ENCODE measurements at places on chromosomes 7 and 10. TPM values are rescaled to one million over a fixed set of nuclear protein-coding genes. Genes with fewer than 3 reads are reported as not detected.
A peak's percentile ranks its signal among the peaks of the same experiment; 100 is the strongest.

GRCh38 chr10:69224862-69225657 is 4.9 kb downstream of the HKDC1 start:
- H3K36me3 ChIP-seq = no peaks in the 10 kb centered on the region
- H3K27ac ChIP-seq = no peak overlapping the region
- no peaks in the 10 kb centered on the region for H3K27me3 ChIP-seq
- H3K4me1 ChIP-seq = peaks cover 27% of the 10 kb centered on the region
- DNase-seq = no peak
- no peak overlapping the region for H3K4me3 ChIP-seq

The EIF5AL1 gene
- total RNA-seq = 0.24 TPM

DNA sequence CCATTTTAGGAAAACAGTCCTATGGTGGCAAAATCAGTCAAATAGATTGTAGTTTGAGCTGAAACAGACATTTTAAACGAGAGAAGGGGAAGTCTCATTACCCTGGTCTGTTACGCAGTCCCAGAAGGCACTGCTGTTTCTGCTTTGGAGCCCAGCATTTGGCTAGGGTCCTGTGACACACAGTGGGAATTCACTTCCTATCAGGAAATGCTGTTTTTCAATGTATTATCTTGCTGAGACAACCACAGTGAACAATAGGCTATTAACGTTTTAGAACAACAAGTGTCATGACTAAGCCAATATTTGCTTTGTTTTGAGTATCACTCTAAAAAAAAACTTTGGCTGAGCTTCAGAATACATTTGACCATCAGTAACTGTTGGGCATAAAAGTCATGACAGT is 74.1 kb downstream of the ADD3 start:
- H3K27ac ChIP-seq = peak overlapping the region; percentile 42
- DNase-seq = peak; percentile 10
- H3K27me3 ChIP-seq = no peaks in the 10 kb centered on the region
- peaks cover 67% of the 10 kb centered on the region for H3K4me1 ChIP-seq

GRCh38 chr7:70032649-70033048 is 434.4 kb downstream of the AUTS2 start:
- H3K27ac ChIP-seq = no peak overlapping the region
- no peaks in the 10 kb centered on the region for H3K4me1 ChIP-seq
- DNase-seq = no peak

GRCh38 chr10:112758961-112759360 is 191.1 kb upstream of the TCF7L2 start:
- H3K27me3 ChIP-seq = no peaks in the 10 kb centered on the region
- H3K4me1 ChIP-seq = no peaks in the 10 kb centered on the region

The SPDYE11 gene
- not detected for total RNA-seq

- H3K4me1 ChIP-seq = no peaks in the 10 kb centered on the region
- H3K27me3 ChIP-seq = peaks cover 1% of the 10 kb centered on the region
- no peak for DNase-seq
- no peaks in the 10 kb centered on the region for H3K36me3 ChIP-seq
- no peak overlapping the region for H3K4me3 ChIP-seq
- no peak overlapping the region for H3K27ac ChIP-seq
These were observed 68.1 kb upstream of the LEP start for GRCh38 chr7:128172963-128173362.

DNA sequence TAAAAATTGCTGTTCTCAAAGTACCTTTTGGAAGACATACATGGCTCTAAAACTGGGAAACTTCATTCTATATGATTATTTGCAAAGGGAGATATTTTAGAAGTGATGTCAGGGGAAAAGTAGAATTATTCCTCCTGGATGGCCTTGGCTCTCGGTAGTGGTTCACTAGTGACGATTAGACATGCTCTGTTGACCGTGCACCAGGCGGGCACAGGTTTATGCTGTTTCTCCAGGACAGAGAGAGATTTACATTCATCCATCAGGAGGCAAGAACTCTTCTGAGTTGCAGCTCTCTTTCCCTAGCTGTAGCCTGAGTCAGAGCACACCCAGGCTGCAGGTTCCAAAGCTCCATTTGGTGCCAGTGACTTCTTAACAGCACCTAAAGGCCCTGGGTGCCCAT is 184.9 kb upstream of the WDR11 start:
- H3K27ac ChIP-seq = no peak overlapping the region
- no peaks in the 10 kb centered on the region for H3K36me3 ChIP-seq
- no peak overlapping the region for H3K4me3 ChIP-seq
- no peak for DNase-seq

DNA sequence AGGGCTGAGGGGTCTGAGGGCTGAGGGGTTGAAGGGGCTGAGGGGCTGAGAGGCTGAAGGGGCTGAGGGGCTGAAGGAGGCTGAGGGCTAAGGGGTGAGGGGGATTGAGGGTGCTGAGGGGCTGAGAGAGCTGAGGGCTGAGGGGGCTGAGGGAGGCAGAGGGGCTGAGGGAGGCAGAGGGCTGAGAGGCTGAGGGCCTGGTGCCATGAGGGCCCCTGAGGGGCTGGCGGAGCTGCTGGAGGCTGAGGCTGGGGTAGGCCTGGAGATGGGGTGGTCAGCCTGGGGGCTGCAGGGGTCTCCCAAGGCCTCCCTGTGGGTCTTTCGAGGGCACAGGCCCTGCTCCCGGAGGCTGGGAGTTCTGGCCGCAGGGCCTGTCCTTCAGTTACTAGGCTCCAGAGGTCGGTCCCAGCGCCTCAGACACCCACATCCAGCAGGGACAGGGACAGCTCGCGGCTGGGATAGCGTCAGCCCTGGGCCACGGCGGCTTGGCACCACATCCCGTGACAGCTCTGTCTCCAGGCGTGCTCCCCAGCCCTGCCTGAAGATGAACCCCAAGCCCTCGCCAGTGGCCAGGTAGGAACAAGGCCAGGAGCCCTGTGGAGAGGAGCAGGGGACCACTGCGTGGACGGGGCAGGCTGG is 16.9 kb downstream of the MYO1G start:
- no peak overlapping the region for H3K4me3 ChIP-seq
- H3K27me3 ChIP-seq = no peaks in the 10 kb centered on the region
- peaks cover 18% of the 10 kb centered on the region for H3K4me1 ChIP-seq
- H3K36me3 ChIP-seq = no peaks in the 10 kb centered on the region
- no peak overlapping the region for H3K27ac ChIP-seq
- DNase-seq = no peak

- no peaks in the 10 kb centered on the region for H3K36me3 ChIP-seq
- no peak for DNase-seq
- H3K4me1 ChIP-seq = peaks cover 5% of the 10 kb centered on the region
- H3K4me3 ChIP-seq = no peak overlapping the region
These were observed 759 bp upstream of the ELAPOR2 start for GRCh38 chr7:87060288-87060537.

- H3K4me3 ChIP-seq = no peak overlapping the region
- no peaks in the 10 kb centered on the region for H3K36me3 ChIP-seq
- no peak for DNase-seq
- H3K27ac ChIP-seq = no peak overlapping the region
- peaks cover 11% of the 10 kb centered on the region for H3K4me1 ChIP-seq
These were observed 56.7 kb upstream of the JCAD start for GRCh38 chr10:30116041-30116491.

The CYP51A1 gene
- total RNA-seq = 48.9 TPM

DNA sequence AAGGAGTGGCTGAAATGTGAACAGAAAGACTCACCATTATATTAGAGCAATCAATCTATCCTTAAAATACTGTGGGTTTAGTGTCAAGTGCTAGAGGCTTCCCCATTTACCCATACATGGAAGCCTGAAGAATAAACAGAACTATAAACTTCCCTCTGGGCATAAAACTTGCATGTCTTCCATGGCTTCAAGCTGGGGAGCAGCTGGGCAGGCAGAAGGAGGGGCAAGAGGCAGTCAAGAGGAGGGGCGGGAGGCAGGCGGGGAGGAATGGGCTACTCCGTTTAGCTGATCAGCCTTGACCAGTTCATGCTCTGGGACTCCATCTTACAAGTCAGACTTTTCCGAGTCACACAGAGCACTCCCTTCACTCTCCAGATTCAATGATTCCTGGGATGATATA is 3.5 kb upstream of the PRSS1 start:
- H3K4me1 ChIP-seq = peaks cover 33% of the 10 kb centered on the region
- DNase-seq = no peak
- no peak overlapping the region for H3K4me3 ChIP-seq
- no peaks in the 10 kb centered on the region for H3K36me3 ChIP-seq

The HOXA7 gene
- total RNA-seq = 0.34 TPM

DNA sequence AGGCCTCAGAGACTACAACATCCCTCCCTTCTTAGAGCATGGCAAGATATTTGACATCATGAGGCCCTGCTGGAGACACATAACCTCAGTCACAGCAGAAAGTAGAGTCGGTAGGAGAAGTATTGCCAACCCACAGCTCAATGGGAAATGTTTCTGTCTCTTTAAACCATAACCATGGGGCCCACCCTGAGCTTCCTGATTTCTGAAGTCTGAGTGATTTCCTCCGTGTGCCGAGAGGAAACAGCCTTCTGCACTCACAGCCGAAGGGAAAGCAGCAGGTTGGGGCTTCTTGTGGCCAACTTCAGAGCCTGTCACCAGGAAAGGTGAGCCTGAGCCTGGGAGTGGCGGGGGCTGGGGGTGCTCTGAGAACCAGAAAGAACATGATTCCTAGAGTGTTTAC is at the start of gene GIMAP1:
GIMAP1 (plus strand) TSS at position 246 of the 400 bp plus-strand sequence. CDS start 2,435 bp downstream, outside the sequence.
- H3K27me3 ChIP-seq = no peaks in the 10 kb centered on the region
- peaks cover 7% of the 10 kb centered on the region for H3K4me1 ChIP-seq
- peak within 1 kb of the TSS; percentile 52 for H3K27ac ChIP-seq
- DNase-seq = peak; percentile 38
- H3K4me3 ChIP-seq = no peak within 1 kb of the TSS

The GBX1 gene
- not detected for total RNA-seq

DNA sequence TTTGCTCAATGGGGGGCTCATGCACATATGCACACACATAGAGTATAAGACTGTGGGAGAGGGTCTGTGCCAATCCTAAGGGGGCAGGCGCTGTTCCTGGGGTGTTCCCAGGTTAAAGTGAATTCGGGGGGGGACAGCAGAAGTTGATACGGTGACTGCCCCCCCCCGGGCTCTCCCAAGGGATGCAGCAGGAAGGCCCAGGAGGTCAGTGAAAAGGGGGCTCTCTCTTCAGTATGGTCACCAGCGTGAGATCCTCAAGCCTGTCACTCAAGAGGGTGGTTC is 32.4 kb downstream of the SPDYE6 start:
- H3K27me3 ChIP-seq = no peaks in the 10 kb centered on the region
- DNase-seq = no peak
- H3K4me1 ChIP-seq = peaks cover 11% of the 10 kb centered on the region
- no peaks in the 10 kb centered on the region for H3K36me3 ChIP-seq
- H3K4me3 ChIP-seq = no peak overlapping the region
- H3K27ac ChIP-seq = no peak overlapping the region

The TBXAS1 gene
- total RNA-seq = 7.3 TPM

GRCh38 chr10:12938271-12938670 is 63.2 kb downstream of the CCDC3 start:
- DNase-seq = no peak
- no peak overlapping the region for H3K27ac ChIP-seq
- H3K36me3 ChIP-seq = no peaks in the 10 kb centered on the region

DNA sequence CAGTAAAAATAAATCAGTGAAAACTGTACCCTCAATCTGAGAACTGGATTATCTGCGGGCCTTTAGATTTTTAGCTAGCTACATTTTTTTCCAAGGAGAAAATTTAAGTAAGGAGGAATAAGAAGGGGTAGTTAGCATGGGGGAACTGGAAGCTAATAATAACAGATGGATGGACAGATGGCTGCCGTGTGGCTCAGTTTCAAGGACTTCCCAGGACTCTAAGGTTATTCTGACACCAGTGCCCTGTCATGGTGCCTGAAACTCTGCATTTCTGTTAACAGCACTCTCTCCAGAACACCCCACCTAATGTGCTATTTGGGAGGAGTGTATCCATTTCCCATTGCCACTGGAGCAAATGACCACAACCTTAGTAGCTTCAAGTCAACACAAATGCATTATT is 75.7 kb upstream of the PDE1C start:
- H3K27me3 ChIP-seq = no peaks in the 10 kb centered on the region
- no peaks in the 10 kb centered on the region for H3K36me3 ChIP-seq
- no peak for DNase-seq
- no peaks in the 10 kb centered on the region for H3K4me1 ChIP-seq
- no peak overlapping the region for H3K4me3 ChIP-seq

- H3K27me3 ChIP-seq = no peaks in the 10 kb centered on the region
- H3K27ac ChIP-seq = no peak overlapping the region
- DNase-seq = no peak
- H3K36me3 ChIP-seq = peaks cover 11% of the 10 kb centered on the region
- no peak overlapping the region for H3K4me3 ChIP-seq
These were observed 30.3 kb upstream of the NDST2 start for GRCh38 chr10:73841526-73842285.

- H3K4me3 ChIP-seq = no peak overlapping the region
- H3K36me3 ChIP-seq = no peaks in the 10 kb centered on the region
- no peak for DNase-seq
- no peaks in the 10 kb centered on the region for H3K4me1 ChIP-seq
- no peak overlapping the region for H3K27ac ChIP-seq
- H3K27me3 ChIP-seq = no peaks in the 10 kb centered on the region
These were observed 63.1 kb upstream of the CACNA2D1 start for GRCh38 chr7:82506702-82507101.

DNA sequence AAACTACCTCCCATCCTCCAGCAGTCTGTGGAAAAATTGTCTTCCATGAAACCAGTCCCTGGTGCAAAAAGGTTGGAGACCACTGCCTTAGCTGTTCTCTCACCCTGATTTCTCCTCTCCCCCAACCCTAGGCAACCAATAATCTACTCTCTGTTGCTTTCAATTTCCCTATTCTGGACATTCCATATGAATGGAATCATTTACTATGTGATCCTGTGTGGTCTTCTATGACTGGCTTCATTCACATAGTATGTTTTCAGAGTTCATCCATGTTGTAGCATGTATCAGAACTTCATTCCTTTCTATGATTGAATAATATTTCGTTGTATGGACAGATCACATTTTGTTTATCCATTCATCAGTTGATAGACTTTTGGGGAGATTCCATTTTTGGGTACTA is 38.3 kb upstream of the DLG5 start:
- H3K27ac ChIP-seq = no peak overlapping the region
- no peaks in the 10 kb centered on the region for H3K27me3 ChIP-seq
- H3K4me1 ChIP-seq = no peaks in the 10 kb centered on the region
- H3K36me3 ChIP-seq = no peaks in the 10 kb centered on the region
- no peak for DNase-seq
- H3K4me3 ChIP-seq = no peak overlapping the region

DNA sequence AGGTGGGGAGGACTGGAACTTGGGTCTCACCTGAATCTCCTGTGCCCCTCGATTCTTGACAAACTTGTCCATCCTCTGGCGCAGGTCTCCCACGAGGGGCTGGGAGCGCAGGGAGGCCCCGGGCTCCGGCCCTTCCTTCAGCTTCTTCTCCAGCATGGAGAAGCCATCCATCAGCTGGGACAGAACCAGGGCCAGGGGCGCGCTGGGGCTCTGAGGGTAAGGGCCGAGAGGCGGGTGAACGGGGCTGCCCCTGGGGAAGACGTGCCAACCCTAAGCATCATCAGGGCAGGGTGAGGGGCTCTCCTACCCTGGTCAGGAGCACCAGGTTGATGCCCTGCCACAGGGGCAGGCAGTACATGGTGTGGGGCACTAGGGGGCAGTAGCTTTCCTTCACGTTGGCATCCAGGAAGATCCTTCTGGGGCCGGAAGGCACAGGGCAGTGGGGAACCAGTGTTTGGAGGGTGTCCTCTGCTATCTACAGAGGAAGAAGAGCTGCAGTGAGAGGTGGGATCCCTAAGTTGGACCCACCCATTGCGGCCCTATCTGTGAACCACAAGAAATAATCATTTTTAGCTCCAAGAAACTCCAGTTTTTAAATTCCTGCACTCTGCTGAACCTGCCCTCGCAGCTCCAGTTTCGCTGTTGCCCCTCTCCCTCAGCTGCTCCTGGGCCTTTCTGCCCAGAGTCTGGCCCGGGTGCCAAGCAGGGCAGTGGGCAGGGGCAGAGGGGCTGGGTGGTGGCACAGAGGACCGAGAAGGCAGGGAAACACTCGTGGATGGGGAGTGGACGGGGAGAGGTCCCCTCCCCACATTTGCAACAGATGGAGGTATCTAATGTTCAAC is 10.8 kb upstream of the PYROXD2 start:
- H3K4me3 ChIP-seq = no peak overlapping the region
- no peak for DNase-seq
- no peaks in the 10 kb centered on the region for H3K27me3 ChIP-seq
- H3K4me1 ChIP-seq = no peaks in the 10 kb centered on the region
- peaks cover 23% of the 10 kb centered on the region for H3K36me3 ChIP-seq
